ENCODE measurements at places on chromosomes 16 and 17. TPM values are rescaled to one million over a fixed set of nuclear protein-coding genes. Genes with fewer than 3 reads are reported as not detected.

The CPHXL2 gene
- polyA plus RNA-seq, result not detected

The NUDT21 gene
- polyA plus RNA-seq, result 109 TPM

The LGALS3BP gene
- polyA plus RNA-seq, result 118 TPM

The CXCL16 gene
- 11.3 TPM for polyA plus RNA-seq

The CDRT15 gene
- polyA plus RNA-seq, result not detected

The SDR42E1 gene
- 14.3 TPM for polyA plus RNA-seq

The HEATR3 gene
- 23.5 TPM for polyA plus RNA-seq

The ZP2 gene
- polyA plus RNA-seq, result 0.10 TPM
